ENCODE measurements at places on chromosomes 1 and 21. TPM values are rescaled to one million over a fixed set of nuclear protein-coding genes. Genes with fewer than 3 reads are reported as not detected.
A peak's percentile ranks its signal among the peaks of the same experiment; 100 is the strongest.

DNA sequence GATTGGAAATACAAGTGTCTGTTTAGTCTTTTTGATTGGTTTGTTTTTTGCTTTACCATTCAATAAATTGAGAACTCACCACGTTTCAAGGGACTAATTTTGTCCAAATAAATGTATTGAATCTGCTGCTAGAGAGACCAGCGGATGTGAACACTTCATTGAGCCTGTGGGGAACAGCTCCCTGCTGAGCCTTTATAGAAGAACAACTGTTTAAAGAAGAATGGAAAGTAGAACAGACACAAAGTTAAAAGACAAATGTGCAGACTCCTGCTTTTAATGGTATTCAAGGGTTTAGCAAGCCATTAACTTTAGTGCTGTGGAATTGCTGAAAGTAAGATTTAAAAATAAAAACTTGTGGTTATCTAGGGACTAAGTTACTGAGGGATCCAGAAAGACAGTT is 817.7 kb upstream of the B3GALT2 start:
- no peak overlapping the region for H3K27ac ChIP-seq
- no peaks in the 10 kb centered on the region for H3K27me3 ChIP-seq
- H3K36me3 ChIP-seq: no peaks in the 10 kb centered on the region
- DNase-seq: no peak

DNA sequence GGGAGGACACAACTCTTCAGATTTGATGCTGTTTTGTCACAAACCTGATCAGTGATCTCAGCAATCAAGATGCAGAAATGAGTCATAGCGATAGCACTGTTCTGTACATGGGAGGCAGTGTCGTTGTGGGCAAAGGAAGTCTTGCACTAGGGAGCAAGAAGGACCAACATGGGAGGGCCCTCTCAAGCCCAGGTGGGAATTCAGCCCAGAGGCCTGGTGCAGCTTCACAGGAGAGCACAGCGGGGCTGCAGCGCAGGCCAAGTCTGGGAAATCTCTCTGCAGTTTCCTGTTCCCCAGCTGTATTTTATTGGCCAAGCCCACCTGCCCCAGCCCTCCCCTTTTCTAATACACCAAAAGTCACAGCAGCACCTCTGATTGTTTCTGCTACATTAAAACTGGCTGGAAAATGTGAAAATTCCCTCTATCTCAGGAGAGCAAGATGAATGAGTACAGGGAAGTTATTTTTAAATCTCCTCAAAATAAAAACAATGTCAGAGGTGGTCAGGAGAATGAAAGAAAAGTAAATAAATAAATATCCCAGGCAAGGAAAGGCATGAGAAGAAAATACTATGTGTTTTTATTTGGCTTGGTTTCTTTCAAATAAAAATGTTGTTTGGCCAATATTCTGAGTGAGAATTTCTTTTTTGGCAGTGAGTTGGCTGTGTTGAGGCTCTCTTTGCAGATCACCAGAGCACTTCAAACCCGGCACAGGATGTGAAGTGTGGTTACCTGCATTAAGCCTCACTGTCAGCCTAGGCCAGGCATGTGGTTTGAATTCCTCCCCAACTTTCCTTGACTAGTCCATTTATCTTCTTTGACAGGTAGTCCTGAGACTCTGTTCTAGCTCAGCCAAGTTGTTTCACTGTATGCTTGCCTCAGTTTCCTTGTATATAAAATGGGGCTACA is 422.1 kb downstream of the PLPP3 start:
- no peaks in the 10 kb centered on the region for H3K27me3 ChIP-seq
- no peak overlapping the region for H3K27ac ChIP-seq
- no peaks in the 10 kb centered on the region for H3K4me1 ChIP-seq
- H3K36me3 ChIP-seq: no peaks in the 10 kb centered on the region
- H3K4me3 ChIP-seq: no peak overlapping the region

GRCh38 chr1:55928576-55928975 is 650.8 kb downstream of the PLPP3 start:
- H3K4me3 ChIP-seq: no peak overlapping the region
- peaks cover 9% of the 10 kb centered on the region for H3K4me1 ChIP-seq
- H3K27ac ChIP-seq: no peak overlapping the region
- no peak for DNase-seq
- H3K27me3 ChIP-seq: no peaks in the 10 kb centered on the region
- no peaks in the 10 kb centered on the region for H3K36me3 ChIP-seq

- H3K27me3 ChIP-seq: no peaks in the 10 kb centered on the region
- no peak overlapping the region for H3K27ac ChIP-seq
- H3K36me3 ChIP-seq: no peaks in the 10 kb centered on the region
- DNase-seq: no peak
- peaks cover 2% of the 10 kb centered on the region for H3K4me1 ChIP-seq
Observed at GRCh38 chr1:115099693-115100050, 10.4 kb upstream of the TSPAN2 start.

DNA sequence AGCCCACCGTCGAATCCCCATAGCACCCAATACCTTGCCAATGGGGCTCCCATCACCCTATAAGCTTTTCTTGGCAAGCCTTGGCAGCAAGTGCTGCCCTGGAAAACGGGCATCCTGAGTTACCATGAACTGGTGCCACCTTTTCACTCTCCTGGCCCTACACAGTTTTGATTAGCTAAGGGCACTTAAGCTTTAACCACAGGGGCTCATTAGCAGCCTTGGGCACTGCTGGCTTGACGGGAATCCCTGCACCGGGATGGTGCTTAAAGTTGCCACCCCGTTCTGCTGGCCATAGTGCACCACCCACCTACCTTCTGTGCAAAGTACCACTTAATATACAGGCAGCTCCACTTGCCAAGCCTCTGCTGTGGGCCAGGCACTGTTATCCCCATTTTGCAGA is 13.7 kb downstream of the PARS2 start:
- H3K4me3 ChIP-seq: no peak overlapping the region
- H3K27me3 ChIP-seq: peaks cover 5% of the 10 kb centered on the region
- no peaks in the 10 kb centered on the region for H3K36me3 ChIP-seq

- H3K4me3 ChIP-seq: no peak overlapping the region
- H3K36me3 ChIP-seq: no peaks in the 10 kb centered on the region
- H3K27me3 ChIP-seq: no peaks in the 10 kb centered on the region
- H3K27ac ChIP-seq: peak overlapping the region; percentile 67
- 0 out of 2 replicates have a peak, but pooled peaks cover 2% of the 10 kb centered on the region for H3K4me1 ChIP-seq
Observed at GRCh38 chr1:79982211-79982610, 975.7 kb upstream of the ADGRL4 start.

DNA sequence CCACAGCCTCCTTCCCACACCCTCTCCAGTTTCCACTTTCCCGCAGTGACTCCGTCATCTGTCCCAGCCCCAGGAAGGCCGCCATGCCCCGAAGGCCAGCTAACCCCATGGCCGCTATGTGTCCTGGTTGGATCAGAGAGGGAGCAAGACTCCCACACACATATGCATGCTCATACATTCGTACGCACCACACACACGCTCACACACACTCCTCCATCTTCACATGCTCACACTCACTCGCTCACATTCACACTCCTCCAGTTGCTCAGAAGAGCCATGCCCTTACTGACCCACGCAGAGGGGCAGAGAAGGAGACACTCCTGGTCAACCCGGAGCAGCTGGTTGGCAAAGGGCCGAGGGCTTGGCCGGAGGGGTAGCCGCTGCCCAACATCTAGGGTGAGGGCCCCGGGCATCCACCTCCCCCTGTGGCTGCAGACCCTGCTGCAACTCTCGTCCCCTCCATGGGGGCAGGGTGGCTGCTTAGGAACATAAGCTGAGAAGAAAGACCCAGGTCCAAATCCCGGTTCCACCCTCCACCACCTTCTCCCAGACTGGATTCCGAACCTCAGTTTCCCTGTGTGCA is 122.3 kb upstream of the SLC25A33 start:
- H3K4me1 ChIP-seq: peaks cover 16% of the 10 kb centered on the region
- no peaks in the 10 kb centered on the region for H3K36me3 ChIP-seq
- no peak overlapping the region for H3K4me3 ChIP-seq
- no peak overlapping the region for H3K27ac ChIP-seq
- DNase-seq: no peak
- H3K27me3 ChIP-seq: peaks cover 6% of the 10 kb centered on the region

TMEM52 gene
- total RNA-seq: 0.28 TPM

Measured in IMR-90 (cell line).